ENCODE measurements at places on chromosomes 16 and 17.

DNA sequence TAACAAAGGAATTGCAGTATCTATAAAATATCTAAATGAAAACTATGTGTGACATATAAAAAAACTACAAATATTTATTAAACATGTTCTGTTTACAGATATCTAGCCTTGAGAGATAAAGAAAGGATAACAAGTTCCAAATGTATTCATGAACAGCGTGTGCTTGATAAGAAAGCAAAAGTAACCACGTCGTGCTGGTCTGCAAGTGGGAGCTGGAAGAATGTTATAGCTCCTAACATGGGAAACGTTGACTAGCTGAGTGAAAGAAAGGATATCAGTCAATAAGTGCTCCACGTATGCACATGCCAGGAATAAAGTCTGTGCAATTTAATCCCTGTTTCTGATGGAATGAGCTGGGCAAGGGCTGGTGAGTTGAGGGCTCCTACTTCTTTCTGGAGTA, 71.2 kb upstream of the CDYL2 start:
- no peak for DNase-seq

- DNase-seq = peak; percentile 64
These were observed 70.2 kb downstream of the ZZEF1 start for GRCh38 chr17:4072487-4073157.

DNA sequence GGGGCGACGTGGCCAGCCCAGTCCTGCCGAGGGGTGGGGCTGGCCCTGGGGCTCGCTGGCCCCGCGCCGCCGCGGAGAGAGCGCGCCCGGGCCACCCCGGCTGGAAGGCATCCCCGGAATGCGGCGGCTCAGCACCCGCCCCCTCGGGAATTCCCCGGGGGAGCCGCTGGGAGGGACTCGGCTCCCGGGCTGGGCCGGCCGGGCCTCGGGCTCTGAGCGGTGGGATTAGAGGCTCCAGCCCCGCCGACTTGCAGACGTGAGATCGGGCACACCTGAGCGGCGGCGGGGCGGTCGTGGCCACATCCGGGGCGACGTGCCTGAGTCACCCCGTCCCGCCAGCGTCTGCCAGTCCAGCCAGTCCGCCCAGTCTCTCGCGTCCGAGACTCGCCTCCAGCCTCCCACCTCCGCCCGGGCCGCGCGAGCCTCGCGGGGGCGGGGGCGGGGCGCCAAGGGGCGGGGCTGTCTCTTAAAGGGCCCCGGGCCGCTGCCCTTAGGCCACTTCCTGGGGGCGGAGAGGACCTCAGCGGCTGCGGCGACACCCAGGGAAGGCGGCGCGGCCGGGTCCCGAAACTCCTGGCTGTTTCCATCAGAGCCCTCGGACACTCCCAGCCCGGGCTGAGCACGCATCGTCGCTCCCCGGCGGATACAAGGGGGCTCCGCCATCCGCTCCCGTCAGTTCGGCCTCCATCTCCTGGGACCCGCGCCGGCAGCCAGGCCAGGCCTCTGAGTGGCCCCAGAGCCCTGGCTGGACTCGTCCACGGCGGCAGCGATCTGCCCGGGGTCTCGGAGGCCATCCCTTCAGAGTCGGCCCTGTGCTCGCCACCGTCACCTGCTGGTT, at the start of gene KCTD11:
Gene KCTD11 (plus strand): TSS at position 498 of the 838 bp plus-strand sequence.
- DNase-seq = peak; percentile 59

GRCh38 chr16:11636172-11636721, 32.0 kb upstream of the SNN start:
- no peak for DNase-seq

- DNase-seq = no peak
These were observed 37.9 kb upstream of the SLC38A10 start for GRCh38 chr17:81332914-81333528.

- no peak for DNase-seq
These were observed 31.3 kb downstream of the NLRC5 start for GRCh38 chr16:57020651-57021050.

GRCh38 chr16:10658943-10659342, 35.8 kb downstream of the TEKT5 start:
- DNase-seq = no peak

GRCh38 chr16:23858542-23858941, 22.8 kb downstream of the PRKCB start:
- no peak for DNase-seq

DNA sequence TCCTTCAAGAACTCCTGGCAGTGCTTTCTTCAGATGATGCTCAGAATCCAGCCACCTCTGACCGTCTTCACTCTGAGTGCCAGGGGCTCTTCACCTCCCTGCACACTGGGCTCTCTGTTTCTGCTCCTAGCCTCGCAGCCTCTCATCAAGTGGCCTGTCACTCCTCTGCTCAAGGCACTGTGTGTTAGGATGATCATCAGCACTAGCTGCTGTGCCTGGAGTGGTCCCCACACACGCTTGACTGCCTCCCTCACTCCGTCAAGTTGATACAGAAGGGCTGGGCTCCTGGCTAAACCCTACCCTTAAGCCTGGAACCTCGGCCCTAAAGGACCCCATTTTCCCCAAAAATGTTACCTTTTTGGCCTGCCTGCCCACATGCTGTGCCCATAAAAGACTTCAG, 15.6 kb downstream of the KRT9 start:
- DNase-seq = no peak

- DNase-seq = no peak
These were observed 9.6 kb downstream of the POLR2C start for GRCh38 chr16:57471852-57472664.

- no peak for DNase-seq
These were observed 107.0 kb upstream of the RPL38 start for GRCh38 chr17:74096456-74096855.

GRCh38 chr16:58462997-58463941, 36.7 kb upstream of the NDRG4 start:
- DNase-seq = peak; percentile 15

- no peak for DNase-seq
These were observed 16.0 kb upstream of the OR1F1 start for GRCh38 chr16:3171855-3172593.

GRCh38 chr17:2049333-2050299, 5.3 kb upstream of the HIC1 start:
- DNase-seq = peak; percentile 89

DNA sequence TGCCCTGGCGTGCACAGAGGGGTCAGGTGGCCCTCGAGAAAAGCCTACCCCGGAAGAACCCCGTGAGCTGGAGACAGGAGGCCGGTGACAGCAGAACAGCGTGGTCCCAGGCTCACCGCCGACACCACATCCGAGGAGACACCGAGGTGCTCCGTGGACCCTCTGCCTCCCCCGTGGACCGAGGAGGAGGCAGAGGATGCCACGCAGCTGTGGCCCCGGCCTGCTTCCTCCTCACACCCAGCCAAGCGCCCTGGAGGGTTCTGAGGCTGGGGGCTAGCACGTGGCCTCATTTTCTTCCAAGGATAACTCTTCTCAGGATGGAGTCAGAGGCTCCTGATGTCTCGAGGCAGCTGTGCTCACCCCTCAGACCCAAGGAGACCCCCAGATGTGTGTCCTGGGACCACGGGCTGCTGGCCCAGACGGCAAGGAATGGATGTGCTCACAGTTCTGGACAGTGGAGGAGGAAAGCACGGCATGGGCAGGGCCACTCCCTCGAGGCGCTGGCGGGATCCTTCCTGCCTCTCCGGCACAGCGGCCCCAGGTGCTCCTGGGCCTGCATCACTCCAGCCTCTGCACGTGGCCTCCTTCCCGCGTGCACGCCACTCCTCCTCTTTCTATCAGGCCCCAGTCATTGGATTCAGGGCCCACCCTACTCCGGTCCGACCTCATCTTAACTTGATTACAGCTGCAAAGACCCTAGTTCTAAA, 4.4 kb upstream of the PVALEF start:
- no peak for DNase-seq

GRCh38 chr17:45768000-45768399, 16.1 kb upstream of the CRHR1 start:
- DNase-seq = no peak

GRCh38 chr17:57561072-57561861, 183.8 kb downstream of the CCDC182 start:
- no peak for DNase-seq

- peak; percentile 74 for DNase-seq
These were observed 4.3 kb downstream of the MYO1C start for GRCh38 chr17:1487939-1488825.

GRCh38 chr17:52024300-52024870, 134.1 kb downstream of the CA10 start:
- DNase-seq = no peak

GRCh38 chr17:74516561-74517328, 14.5 kb downstream of the CD300LB start:
- no peak for DNase-seq

DNA sequence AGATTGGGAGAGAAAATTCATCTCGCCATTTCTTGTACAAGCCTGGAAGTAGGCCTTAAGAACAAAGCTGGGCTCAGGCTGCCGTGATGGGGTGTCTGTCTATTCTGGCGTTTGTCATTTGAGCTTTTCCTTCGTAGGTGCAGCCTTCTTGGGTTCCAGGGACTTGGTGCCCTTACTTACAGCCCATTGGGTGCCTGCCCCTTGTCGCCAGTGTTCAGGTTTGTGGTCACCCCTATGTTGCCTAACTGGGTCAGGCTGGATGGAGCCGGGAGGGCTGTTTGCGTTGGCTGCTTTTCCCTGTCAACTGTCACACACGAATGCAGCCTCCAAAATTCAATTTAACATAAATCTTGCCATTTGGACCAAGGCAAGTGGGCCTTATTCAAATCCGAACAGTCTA, 23.7 kb upstream of the MED9 start:
- DNase-seq = no peak

DNA sequence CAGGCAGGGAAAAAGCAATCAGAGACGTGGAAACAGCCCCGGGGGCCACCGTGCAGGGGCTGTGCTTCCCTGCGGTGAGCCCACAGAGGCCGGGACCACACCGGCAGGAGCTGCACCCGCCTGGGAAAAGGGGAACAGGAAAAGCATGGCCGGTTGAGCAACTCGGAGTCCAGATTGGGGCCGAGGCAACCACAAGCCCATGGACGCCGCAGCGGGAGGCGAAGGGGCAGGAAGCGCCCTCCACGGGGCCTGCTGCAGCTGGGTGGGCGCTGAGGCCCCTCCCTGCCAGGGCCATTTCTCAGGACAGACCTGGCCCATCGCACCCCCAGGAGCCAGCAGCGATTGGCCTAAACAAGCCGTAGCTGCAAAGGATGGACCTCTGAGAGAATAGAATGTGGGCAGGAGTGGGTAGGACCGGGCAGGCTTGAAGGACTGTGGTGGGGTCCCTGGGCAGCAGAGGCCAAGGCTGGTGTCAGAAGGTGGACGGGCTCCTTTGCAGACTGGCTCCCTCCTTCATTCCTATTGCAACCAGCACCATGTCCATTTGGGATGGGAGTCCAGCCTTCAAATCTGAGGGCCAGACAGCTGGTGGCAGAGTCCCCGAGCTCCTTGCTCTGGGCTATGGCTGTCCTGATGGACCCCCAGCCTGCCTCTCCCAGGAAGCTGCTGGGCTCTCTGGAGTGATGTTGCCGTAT, 30.4 kb downstream of the COX4I1 start:
- DNase-seq = no peak

DNA sequence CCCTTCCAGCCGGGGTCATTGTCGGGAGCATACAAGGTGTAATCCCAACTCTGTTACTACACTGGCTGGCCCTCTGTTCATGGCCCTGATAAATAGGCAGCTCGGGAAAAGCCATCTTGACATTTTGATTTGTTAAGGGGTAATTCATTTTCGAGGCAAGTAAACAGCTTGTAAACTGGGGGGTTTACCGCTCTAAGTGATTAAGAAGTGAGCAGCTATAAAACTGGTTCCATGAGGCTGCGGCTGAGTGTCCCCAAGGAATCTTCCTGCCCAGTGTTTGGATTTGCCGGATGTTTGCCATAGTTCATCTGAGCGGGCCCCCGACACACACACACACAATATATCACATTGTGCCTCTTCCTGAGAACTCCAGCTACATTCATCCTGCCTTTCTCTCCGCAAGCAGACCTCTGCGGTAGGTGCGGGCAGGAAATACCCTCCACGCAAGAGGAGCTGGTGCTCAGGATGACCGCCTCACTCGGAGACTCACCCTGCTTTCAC, 92.2 kb downstream of the SOCS1 start:
- no peak for DNase-seq

GRCh38 chr17:12990041-12990808, 27.6 kb downstream of the ELAC2 start:
- no peak for DNase-seq

DNA sequence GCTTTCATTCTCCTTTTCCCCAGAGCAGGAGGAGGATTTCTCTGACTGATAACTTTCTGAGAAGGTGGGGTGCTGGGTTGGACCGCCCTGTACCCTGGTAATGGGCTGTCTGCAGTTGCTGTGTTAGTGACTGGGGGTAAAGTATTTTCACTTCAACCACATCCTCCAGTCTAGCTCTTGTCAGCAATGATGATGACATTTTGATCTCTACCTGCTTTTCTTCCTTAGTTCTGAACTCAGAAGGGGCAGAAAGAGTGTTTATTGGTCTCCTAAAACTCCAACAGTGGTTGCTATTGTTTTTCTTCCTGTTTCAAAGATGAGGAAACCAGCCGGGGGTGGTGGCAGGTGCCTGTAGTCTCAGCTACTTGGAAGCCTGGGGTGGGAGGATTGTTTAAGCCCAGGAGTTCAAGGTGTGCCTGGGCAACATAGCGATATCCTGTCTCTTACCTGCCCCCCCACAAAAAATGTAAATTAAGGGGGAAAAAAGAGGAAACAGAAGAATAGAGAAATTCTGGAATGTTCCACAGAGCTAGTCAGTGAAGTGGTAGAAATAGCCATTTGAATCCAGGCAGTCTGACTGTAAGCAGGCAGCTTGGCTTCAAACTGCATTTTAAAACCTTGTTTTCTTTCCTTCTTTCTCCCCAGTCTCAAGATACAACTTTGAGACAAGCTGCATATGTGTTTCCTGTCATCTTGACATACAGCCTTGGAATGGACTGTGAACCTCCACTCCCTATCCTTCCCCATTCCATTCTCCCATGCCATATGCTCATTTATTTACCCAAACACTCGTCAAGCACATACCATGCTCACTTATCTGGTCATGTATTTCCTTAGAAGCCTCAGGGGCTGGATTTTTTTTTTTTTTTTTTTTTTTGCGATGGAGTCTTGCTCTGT, 3.3 kb upstream of the N4BP1 start:
- DNase-seq = peak; percentile 85

DNA sequence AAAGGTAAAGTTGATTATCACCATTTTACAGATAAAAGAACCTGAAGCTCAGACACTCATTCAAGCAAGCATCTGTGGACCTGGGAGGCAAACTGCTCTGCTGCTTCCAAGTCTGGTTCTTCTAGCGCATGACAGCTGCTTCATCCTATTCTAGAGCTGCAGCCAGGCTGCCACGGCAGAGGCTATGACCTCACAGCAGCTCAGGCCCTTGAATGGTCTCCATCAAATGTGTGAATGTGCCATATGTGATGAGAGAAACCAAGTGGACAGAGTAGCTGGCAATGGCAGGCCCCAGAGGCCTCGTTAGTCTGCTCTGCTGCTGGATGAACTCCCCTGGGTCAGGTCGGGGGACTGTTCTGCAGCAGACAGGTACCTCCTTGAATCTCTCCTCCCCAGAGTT, 30.7 kb upstream of the FOXJ1 start:
- DNase-seq = no peak

GRCh38 chr17:42853597-42853967, 2.6 kb downstream of the AOC3 start:
- no peak for DNase-seq

GRCh38 chr17:45402916-45403315, 29.8 kb downstream of the ARHGAP27 start:
- no peak for DNase-seq

Data from T-helper 2 cell (primary cell).